Breast epithelium (tissue), 4 donors: ENCODE measurements at places on chromosomes 4 and X.

DNA sequence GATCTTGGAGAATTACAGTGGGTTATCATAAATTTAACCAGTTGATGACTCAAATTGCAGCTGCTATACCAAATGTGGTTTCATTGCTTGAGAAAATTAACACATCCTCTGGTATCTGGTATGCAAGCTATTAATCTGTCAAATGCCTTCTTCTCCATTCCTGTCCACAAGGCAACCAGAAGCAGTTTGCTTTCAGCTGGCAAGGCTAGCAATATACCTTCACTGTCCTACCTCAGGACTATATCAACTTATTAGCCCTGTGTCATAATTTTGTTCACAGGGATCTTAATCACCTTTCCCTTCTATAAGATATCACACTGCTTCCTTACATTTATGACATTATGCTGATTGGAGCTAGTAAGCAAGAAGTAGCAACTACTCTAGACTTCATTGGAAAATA is 110.0 kb upstream of the GPC3 start:
- H3K36me3 ChIP-seq, result no peaks in the 10 kb centered on the region
- no peaks in the 10 kb centered on the region for H3K4me1 ChIP-seq
- no peak for DNase-seq
- H3K27me3 ChIP-seq, result peaks cover 8% of the 10 kb centered on the region
- H3K4me3 ChIP-seq, result no peak overlapping the region

GRCh38 chr4:165294907-165295306 is 32.6 kb upstream of the MSMO1 start:
- no peaks in the 10 kb centered on the region for H3K4me1 ChIP-seq
- no peak overlapping the region for H3K4me3 ChIP-seq
- H3K36me3 ChIP-seq, result no peaks in the 10 kb centered on the region

DNA sequence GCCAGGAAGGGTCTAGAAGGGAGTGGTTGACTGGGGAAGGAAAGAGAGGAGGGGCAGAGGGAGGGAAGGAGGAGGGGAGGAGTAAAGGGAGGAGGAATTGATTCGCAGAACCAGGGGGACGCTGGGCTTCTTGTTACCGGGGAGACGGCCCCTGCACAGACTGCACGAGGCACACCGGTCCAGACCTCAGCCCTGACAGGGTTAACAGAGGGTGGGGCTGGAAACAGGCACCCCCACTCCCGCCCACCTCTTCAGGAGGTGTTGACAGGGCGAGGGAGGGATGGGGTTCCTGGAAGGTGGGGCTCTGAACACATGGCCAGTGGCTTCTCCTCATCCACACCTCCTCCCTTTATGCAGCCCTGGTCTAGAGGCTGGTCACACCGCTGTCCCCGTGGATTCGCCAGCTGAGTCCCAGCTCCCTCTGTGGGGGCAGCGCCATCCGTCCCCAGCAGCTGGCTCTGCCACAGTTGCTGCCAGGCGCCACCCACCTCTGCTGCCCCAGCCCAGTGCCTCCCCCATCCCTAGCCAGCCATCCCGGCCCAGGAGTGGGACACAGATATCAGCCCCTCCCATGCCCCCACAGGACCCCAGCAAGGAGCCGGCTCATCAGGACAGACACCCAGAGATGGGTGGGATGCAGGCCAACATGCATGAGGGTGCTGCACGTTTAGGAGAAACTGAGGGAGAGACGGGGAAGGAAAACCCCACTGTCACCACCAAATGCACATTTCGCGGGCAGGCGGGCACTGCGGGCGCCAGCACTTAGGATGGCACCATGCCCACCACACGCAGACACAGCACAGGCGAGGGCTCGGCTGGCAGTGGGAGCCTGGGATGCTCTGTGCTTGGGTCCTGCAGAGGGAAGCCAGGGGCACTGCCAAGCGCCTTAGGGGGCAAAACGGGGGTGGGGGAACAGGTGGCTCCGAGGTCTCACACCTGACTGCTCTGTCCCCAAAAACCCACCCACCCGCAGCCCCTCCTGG is 87.6 kb downstream of the ABLIM2 start:
- no peak for DNase-seq
- H3K4me1 ChIP-seq, result no peaks in the 10 kb centered on the region
- peaks cover 31% of the 10 kb centered on the region for H3K27me3 ChIP-seq
- no peaks in the 10 kb centered on the region for H3K36me3 ChIP-seq

DNA sequence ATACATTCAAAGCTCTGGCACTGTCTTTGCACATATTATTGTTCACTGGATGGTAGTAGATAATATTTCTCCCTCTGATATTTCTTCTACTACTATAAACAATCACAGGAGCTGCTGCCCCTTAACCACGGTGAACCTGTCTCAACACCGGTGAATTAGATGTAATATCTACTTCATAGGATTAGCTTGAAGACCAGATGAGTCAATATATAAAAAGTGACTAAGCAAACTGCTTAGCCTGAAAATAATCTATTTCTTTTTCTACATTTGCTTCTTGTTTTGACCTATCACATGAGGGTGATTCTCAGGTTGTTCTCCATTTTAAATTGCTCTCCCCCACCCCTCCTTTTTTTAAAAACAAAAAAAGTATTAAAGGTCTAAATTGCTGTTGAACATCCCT is 645.5 kb downstream of the ANKRD50 start:
- H3K36me3 ChIP-seq, result no peaks in the 10 kb centered on the region
- H3K27me3 ChIP-seq, result no peaks in the 10 kb centered on the region
- no peak overlapping the region for H3K4me3 ChIP-seq
- DNase-seq, result no peak
- no peak overlapping the region for H3K27ac ChIP-seq

- H3K27me3 ChIP-seq, result no peaks in the 10 kb centered on the region
- DNase-seq, result no peak
- no peak overlapping the region for H3K27ac ChIP-seq
- no peak overlapping the region for H3K4me3 ChIP-seq
- H3K36me3 ChIP-seq, result no peaks in the 10 kb centered on the region
These were observed 70.1 kb downstream of the CHST7 start for GRCh38 chrX:46643636-46644035.

DNA sequence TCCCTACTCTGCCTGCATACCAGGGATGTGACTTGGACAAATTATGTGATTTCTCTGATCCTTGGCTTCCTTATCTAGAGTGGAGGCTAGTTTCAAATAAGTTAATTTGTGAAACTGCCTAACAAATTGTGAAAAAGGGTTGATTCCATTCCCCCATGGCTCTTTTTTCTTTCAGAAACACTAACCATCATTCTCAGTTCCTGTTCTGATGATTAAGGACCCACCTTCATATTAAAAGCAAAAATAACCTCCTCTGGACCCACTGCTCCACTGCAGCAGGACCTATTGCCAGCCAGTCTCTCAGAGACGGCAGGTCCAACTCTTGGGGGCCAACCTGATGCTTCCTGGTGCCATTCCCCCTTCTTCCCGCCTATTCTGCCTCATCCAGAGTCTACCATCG is 4.5 kb upstream of the ANXA5 start:
- no peaks in the 10 kb centered on the region for H3K27me3 ChIP-seq
- H3K4me1 ChIP-seq, result no peaks in the 10 kb centered on the region
- H3K36me3 ChIP-seq, result no peaks in the 10 kb centered on the region
- no peak overlapping the region for H3K4me3 ChIP-seq

- no peak overlapping the region for H3K27ac ChIP-seq
- DNase-seq, result no peak
- no peaks in the 10 kb centered on the region for H3K4me1 ChIP-seq
These were observed 11.0 kb upstream of the TNIP2 start for GRCh38 chr4:2767046-2767704.
